ENCODE measurements at places on chromosomes 5 and 9.

- H3K27me3 ChIP-seq: no peaks in the 10 kb centered on the region
- peaks cover 7% of the 10 kb centered on the region for H3K4me1 ChIP-seq
- no peak for DNase-seq
- peaks cover 41% of the 10 kb centered on the region for H3K36me3 ChIP-seq
- no peak overlapping the region for H3K27ac ChIP-seq
Measured at GRCh38 chr5:160298189-160298588, 14.2 kb downstream of the CCNJL start.

- peak within 1 kb of the TSS; percentile 84 for H3K4me3 ChIP-seq
- peak within 1 kb of the TSS; percentile 19 for H3K27ac ChIP-seq
- no peaks in the 10 kb centered on the region for H3K27me3 ChIP-seq
Measured at GRCh38 chr5:142769793-142770649, at the start of gene ARHGAP26. Gene ARHGAP26, plus strand, starts transcription at chr5:142770377. Its CDS starts 385 bp downstream, at chr5:142770762.

GRCh38 chr5:106374956-106375355 is 1295.8 kb downstream of the EFNA5 start:
- no peak for DNase-seq
- no peaks in the 10 kb centered on the region for H3K36me3 ChIP-seq
- no peaks in the 10 kb centered on the region for H3K27me3 ChIP-seq
- no peak overlapping the region for H3K4me3 ChIP-seq
- peaks cover 11% of the 10 kb centered on the region for H3K4me1 ChIP-seq

DNA sequence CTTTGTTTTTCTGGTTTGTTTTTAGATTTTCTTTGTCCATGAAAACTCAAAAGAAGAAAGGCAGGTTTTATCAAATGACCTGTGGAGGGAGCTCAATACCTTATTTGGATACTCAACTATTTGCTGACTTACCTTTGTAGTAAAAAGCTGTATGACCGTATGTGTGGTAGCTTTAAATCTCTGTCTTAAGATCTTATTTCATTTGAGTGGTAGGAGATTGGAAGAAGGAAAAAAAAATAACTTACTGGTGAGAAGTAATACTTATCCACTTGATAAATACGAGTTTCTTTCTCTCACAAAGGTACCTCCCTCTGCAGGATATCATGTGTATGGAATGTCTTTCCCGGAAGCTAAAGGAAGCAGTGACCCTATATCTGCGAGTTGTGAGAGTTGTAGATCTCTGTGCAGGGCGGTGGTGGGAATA is 15.0 kb downstream of the FBXO38 start:
- no peak for DNase-seq
- H3K4me3 ChIP-seq: no peak overlapping the region
- no peaks in the 10 kb centered on the region for H3K27me3 ChIP-seq
- peaks cover 21% of the 10 kb centered on the region for H3K4me1 ChIP-seq

GRCh38 chr9:100206899-100207298 is 107.9 kb downstream of the INVS start:
- no peak overlapping the region for H3K27ac ChIP-seq
- H3K4me1 ChIP-seq: peaks cover 7% of the 10 kb centered on the region
- H3K27me3 ChIP-seq: no peaks in the 10 kb centered on the region
- H3K4me3 ChIP-seq: no peak overlapping the region
- DNase-seq: no peak
- H3K36me3 ChIP-seq: peaks cover 5% of the 10 kb centered on the region

DNA sequence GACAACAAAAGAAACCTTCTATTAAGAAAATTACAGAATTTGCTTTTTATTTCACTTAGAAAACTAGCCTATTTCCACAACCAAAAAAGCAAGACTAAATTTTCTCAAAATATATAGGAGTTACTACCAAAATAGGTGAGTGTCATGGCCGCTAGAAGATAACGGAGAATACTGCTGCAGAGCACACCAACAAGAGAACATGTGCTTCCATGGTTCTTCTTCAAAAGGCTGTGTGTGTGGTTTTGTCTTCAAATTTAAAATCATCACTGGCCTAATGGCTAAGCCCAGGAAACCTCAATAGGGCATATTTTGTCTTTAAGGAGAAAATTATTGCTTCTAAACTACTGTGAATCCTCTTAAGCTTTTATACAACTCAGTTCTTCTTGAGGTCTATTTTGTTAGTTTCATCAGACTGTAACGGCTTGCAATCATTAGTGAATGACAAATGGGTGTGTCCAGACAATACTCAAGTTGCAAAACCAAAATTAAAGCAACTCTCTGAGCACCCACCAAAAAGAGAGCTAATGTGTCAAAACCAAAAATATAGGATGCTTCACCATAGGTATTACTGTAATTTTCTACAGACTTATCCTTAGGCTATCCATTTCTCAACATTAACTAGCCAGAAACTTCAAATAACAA is 3.3 kb downstream of the SETX start:
- no peaks in the 10 kb centered on the region for H3K27me3 ChIP-seq
- H3K36me3 ChIP-seq: peaks cover 61% of the 10 kb centered on the region
- H3K4me3 ChIP-seq: no peak overlapping the region
- no peak overlapping the region for H3K27ac ChIP-seq

- H3K4me1 ChIP-seq: peaks cover 5% of the 10 kb centered on the region
- no peak overlapping the region for H3K27ac ChIP-seq
- no peak for DNase-seq
- H3K27me3 ChIP-seq: no peaks in the 10 kb centered on the region
Measured at GRCh38 chr9:127022913-127023660, 99.3 kb downstream of the ANGPTL2 start.

DNA sequence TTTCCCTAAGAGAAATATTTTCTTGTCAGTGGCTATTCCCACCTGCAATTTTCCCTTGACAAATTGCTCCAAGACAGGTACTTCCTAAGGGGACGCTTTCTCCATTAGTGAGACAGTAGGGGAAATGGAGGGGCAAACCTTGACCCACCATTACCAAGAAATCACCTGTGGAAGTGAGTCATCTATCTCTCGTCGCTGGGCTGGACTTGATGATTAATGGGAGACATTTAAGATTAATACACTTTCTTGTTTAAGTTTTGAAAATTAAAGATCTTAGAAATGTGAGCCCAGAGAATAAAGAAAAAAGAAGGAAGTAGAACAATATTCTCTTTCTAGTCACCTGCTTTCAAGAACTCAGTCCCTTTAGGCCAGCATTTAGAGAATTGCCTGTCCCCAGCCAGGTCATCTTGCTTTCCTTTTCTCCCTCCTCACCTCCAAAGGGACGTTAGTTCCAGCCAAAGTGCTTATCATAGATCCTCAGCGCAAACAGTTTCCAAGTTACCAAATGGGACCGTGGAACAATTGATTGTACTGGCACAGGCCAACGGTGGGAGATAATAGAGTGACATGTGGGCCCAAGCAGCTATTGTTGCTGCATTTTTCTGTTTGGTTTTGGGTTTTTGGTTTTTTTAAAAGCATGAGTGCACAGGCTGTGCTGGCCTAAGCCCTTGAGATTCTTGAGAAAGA is 284.4 kb downstream of the ENC1 start:
- H3K27me3 ChIP-seq: no peaks in the 10 kb centered on the region
- peaks cover 8% of the 10 kb centered on the region for H3K4me1 ChIP-seq
- no peak overlapping the region for H3K27ac ChIP-seq
- no peak overlapping the region for H3K4me3 ChIP-seq
- no peak for DNase-seq

GRCh38 chr9:75855509-75855908 is 35.0 kb upstream of the PCSK5 start:
- no peaks in the 10 kb centered on the region for H3K27me3 ChIP-seq
- H3K36me3 ChIP-seq: no peaks in the 10 kb centered on the region
- no peak overlapping the region for H3K27ac ChIP-seq
- DNase-seq: no peak

GRCh38 chr5:143564417-143564816 is 160.9 kb upstream of the NR3C1 start:
- no peaks in the 10 kb centered on the region for H3K36me3 ChIP-seq
- no peak for DNase-seq
- no peaks in the 10 kb centered on the region for H3K4me1 ChIP-seq
- no peaks in the 10 kb centered on the region for H3K27me3 ChIP-seq
- no peak overlapping the region for H3K4me3 ChIP-seq
- no peak overlapping the region for H3K27ac ChIP-seq

DNA sequence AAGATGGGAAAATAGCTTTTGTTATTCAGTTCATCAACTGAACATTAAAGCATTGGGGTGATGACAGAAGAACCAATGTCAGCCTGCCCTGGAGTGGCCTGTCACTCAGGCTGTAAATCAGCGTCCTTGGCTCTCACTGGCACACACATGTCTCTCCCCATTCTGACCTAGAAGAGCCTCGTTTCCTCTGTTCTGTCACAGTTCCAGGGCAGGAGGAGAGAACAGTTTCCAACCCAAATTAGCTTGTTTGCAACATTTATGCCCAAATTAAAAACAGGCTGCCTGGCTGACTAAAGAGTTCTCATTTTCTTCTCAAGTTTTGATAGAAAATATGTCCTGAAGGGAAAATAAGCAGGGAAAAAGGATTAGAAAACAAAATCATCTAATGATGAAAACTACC is 520.1 kb downstream of the CHSY3 start:
- H3K36me3 ChIP-seq: no peaks in the 10 kb centered on the region
- no peaks in the 10 kb centered on the region for H3K4me1 ChIP-seq
- H3K27me3 ChIP-seq: no peaks in the 10 kb centered on the region
- no peak overlapping the region for H3K4me3 ChIP-seq

DNA sequence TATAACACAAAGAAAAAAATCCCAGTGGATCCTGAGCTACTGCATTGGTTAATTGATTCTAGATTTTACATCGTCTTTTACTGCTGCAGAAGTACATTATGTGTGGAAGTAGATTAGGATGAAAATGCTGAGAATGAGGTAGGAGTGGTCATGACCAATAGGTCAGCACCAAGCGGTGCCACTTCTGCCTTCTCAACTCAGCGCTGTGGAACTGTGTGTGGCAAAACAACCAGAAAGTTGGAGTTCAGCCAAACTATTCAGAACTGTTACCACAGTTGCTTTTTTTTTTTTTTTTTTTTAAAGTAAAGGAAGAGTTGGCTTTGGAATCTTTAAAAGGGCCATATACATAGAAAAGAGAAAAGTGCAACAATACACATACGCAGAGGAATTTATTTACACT is 24.2 kb downstream of the POU5F2 start:
- DNase-seq: peak; percentile 51
- no peaks in the 10 kb centered on the region for H3K4me1 ChIP-seq
- no peak overlapping the region for H3K4me3 ChIP-seq
- no peak overlapping the region for H3K27ac ChIP-seq

GRCh38 chr9:130001190-130001589 is 41.8 kb downstream of the FNBP1 start:
- no peak overlapping the region for H3K4me3 ChIP-seq
- no peak for DNase-seq
- H3K27ac ChIP-seq: no peak overlapping the region
- H3K4me1 ChIP-seq: peaks cover 8% of the 10 kb centered on the region
- no peaks in the 10 kb centered on the region for H3K27me3 ChIP-seq
- no peaks in the 10 kb centered on the region for H3K36me3 ChIP-seq

DNA sequence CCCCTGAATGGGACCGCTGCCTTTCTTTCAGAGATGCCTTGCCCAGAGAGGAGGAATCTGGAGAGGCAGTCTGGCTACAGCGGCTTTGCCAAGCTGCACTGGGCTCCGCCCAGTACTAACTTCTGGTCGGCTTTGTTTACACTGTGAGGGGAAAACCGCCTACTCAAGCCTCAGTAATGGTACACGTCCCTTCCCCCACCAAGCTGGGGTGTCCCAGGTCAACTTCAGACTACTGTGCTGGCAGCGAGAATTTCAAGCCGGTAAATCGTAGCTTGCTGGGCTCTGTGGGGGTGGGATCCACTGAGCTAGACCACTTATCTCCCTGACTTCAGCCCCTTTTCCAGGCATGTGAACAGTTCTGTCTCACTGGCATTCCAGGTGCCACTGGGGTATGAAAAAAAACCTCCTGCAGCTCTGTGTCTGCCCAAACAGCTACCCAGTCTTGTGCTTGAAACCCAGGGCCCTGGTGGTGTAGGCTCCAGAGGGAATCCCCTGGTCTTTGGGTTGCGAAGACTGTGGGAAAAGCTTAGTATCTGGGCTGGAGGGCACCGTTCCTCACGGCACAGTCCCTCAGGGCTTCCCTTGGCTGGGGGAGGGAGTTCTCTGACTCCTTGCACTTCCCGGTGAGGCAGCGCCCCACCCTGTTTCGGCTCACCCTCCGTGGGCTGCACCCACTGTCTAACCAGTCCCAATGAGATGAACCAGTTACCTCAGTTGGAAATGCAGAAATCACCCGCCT is 171.2 kb downstream of the CWC27 start:
- no peaks in the 10 kb centered on the region for H3K27me3 ChIP-seq
- no peak overlapping the region for H3K4me3 ChIP-seq
- DNase-seq: peak; percentile 14
- no peak overlapping the region for H3K27ac ChIP-seq
- peaks cover 17% of the 10 kb centered on the region for H3K4me1 ChIP-seq
- H3K36me3 ChIP-seq: no peaks in the 10 kb centered on the region

GRCh38 chr5:114649878-114650277 is 288.0 kb downstream of the KCNN2 start:
- no peak overlapping the region for H3K4me3 ChIP-seq
- no peaks in the 10 kb centered on the region for H3K36me3 ChIP-seq
- no peak overlapping the region for H3K27ac ChIP-seq
- no peak for DNase-seq
- no peaks in the 10 kb centered on the region for H3K27me3 ChIP-seq
- H3K4me1 ChIP-seq: no peaks in the 10 kb centered on the region

- H3K27me3 ChIP-seq: peaks cover 11% of the 10 kb centered on the region
- H3K4me1 ChIP-seq: no peaks in the 10 kb centered on the region
- H3K27ac ChIP-seq: no peak overlapping the region
- H3K36me3 ChIP-seq: no peaks in the 10 kb centered on the region
Measured at GRCh38 chr5:176895831-176896230, 3.3 kb downstream of the HK3 start.

- DNase-seq: no peak
- H3K4me3 ChIP-seq: no peak overlapping the region
- H3K27ac ChIP-seq: no peak overlapping the region
- H3K36me3 ChIP-seq: no peaks in the 10 kb centered on the region
- H3K4me1 ChIP-seq: no peaks in the 10 kb centered on the region
- H3K27me3 ChIP-seq: no peaks in the 10 kb centered on the region
Measured at GRCh38 chr5:163604013-163604412, 98.6 kb downstream of the MAT2B start.

GRCh38 chr5:132272311-132273210 is 15.1 kb downstream of the PDLIM4 start:
- H3K4me1 ChIP-seq: peaks cover 31% of the 10 kb centered on the region
- peak; percentile 69 for DNase-seq
- peaks cover 67% of the 10 kb centered on the region for H3K36me3 ChIP-seq
- no peaks in the 10 kb centered on the region for H3K27me3 ChIP-seq

DNA sequence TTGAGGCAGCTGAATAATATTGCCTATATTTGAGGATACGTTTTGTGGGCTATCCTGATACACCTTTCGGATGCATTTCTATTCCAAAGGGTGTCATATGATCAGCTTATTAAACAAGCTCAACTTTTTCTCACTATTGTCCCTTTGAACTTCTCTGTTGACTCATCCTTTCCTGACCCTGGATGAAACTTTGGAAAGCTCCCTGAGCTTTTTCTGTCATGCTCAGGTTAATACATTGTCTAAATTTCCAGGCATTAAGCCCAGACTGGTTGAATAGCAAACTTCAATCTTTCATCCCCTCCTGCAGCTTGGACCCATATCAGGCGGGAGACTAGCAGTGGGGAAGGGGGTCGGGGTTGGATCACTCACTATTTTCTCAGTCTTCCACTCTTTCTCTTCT is 104.9 kb upstream of the PTPN3 start:
- peaks cover 30% of the 10 kb centered on the region for H3K4me1 ChIP-seq
- no peak overlapping the region for H3K4me3 ChIP-seq
- no peak overlapping the region for H3K27ac ChIP-seq
- no peaks in the 10 kb centered on the region for H3K36me3 ChIP-seq
- peak; percentile 11 for DNase-seq
- no peaks in the 10 kb centered on the region for H3K27me3 ChIP-seq

Data from SJSA1 (cell line).